NCI-H446 treated with DMSO at 0.1 percent for 48 hours (cell line): ENCODE measurements at places on chromosomes 13 and 19.
A peak's percentile ranks its signal among the peaks of the same experiment; 100 is the strongest.

DNA sequence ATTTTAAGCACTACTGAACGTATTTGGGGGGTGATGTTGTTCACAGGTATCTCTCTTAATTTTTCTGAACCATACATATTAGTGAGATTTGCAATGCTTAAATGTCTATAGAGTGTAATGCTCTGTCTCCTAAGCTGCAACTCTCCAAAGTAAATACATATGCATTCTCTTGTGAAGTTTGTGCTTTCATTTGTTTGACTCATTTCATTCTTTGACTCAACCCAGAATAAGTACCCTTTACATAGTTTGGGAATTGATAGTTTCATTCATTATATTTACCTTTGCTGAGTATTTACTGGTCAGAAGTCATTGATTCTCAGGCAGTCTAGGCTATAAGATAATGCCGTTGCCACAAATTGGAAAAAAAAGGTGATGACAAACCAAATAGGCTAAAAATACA is 406.9 kb downstream of the FGF9 start:
- DNase-seq, result no peak

GRCh38 chr13:24640752-24641151 is 39.5 kb upstream of the ATP12A start:
- no peak for DNase-seq

DNA sequence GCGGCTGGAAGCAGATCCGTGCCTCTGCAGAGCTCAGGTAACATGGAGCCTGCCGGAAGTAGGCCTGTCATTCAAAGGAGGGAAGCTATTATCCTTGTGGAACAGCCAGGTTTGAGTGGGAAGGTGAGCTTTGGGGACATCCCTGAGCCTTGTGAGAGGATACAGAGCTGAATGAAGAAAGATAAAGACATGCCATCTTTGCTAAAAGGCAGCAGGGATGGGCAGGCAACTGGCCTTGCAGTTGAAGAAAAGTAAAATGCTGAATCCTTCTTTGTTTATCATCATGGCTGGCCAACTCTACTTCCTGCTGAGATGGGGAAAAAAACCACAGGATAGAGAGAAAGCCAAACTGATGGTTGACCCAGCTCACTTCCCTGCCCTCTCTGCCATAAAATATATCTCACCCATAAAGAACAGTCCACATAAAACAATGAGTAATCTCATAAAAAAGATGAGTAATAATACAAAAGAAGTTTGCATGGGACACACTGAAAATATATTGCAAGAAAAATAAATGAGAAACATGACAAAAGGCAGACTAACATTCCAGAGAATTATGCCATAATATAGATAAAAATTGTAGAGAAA is 226.3 kb downstream of the DLEU7 start:
- no peak for DNase-seq

DNA sequence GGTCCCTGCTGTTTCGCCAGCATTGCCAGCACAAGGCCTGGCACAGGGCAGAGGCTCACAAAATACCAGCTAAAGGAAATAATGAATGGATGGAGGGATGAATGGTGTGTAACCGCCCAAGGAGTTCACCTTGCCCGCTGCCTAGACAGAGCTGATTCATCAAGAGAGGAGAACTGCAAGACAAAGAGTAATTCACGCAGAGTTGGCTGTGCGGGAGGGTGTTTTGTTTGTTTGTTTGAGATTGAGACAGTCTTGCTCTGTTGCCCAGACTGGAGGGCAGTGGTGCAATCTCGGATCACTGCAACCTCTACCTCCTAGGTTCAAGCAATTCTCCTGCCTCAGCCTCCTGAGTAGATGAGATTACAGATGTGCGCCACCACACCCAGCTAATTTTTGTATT is 3.0 kb downstream of the OPA3 start:
- no peak for DNase-seq

GRCh38 chr19:1266916-1267476 is 2.1 kb upstream of the CIRBP start:
- no peak for DNase-seq

GRCh38 chr13:95231393-95231792 is 69.9 kb downstream of the ABCC4 start:
- DNase-seq, result no peak

DNA sequence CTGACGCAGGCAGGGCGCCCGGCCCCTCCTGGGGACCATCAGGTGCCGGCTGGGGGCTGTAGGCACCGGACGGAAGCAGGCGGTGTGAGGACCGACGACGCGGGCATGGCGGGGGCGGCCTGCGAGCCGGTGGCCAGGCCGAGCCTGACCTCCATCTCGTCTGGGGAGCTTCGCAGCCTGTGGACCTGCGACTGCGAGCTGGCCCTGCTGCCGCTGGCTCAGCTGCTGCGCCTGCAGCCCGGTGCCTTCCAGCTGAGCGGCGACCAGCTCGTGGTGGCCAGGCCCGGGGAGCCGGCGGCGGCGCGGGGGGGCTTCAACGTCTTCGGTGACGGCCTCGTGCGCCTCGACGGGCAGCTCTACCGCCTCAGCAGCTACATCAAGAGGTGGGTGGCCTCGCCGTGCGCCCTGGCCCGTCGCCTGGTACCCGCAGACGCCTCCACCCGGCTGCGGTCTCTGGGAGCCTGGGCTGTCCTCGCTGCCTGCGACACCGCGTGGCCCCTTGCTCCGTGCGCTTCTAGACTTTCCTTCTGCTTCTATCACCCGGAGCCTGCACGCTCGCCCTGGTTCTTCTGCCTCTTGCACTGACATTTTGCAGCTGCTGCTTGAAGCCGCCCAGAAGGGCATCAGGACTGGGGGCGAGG is 460 bp downstream of the MEDAG start:
- no peak for DNase-seq

DNA sequence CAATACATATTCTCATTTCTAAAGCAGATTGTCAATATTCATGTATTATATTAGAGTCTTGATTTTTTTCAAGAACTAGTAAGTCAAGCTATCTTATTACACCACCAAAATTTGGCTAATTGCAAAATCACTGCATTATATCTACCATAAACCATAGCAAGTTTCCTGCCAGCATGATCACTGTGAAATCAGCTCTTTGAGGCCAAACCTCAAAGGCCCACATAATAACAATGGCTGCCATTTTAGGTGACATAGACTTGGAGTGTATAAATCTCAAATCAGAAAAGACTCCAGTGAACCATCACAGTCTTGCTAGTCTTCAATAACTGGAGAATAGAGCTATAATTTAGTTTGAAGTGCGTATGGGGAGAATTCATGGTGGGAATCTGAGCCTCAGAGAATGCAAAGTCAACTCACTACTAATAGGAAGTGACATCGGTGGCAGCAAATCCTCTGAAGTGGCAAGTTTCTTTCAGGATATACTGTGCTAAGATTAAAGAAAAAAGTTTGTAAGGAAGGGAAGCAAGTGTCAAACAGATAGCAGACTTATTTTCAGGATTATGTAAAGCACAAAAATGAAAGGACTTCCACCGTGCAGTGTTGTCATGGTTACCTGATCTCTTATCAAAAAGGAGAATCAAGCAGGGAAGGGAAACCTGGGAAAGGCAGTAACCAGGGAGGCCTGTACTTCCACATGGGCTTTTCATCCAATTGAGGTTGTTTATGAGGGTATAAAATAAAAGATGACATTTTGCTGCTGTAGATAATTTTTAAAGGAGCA is 117.4 kb upstream of the FNDC3A start:
- DNase-seq, result no peak

DNA sequence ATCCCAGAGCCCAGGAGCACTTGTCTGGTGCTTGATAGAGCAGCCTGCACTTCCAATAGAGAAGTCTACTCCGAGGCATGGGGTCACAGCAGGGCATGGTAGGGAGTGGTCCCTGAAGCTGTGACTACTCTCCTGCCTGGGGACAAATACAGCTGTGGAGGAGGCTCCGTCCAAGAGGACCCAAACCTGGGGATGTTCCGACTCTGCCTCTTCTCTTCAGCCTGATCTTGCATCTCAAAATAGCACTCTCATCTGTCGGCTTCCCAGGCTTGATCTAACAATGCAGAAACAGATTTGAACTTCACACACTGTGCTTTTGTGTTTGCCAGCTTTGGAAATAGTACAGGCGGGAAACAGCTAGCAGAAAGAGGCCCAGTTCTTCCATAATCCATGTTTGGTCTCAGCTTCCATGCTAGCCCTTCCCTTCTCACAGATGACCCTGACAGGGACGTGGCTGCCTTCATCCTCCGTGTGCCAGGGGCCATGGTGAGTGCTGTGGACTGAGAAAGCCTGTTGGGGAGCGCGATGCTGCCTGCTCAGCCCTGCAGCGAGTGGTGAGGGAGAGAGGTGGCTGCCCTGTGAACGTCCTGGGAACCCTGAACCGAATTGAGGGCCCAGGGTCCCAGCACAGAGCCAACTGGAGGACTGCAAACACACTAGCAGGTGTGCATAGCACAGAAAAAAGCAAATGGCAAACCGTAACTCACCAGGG is 150.3 kb upstream of the GPR12 start:
- DNase-seq, result no peak

DNA sequence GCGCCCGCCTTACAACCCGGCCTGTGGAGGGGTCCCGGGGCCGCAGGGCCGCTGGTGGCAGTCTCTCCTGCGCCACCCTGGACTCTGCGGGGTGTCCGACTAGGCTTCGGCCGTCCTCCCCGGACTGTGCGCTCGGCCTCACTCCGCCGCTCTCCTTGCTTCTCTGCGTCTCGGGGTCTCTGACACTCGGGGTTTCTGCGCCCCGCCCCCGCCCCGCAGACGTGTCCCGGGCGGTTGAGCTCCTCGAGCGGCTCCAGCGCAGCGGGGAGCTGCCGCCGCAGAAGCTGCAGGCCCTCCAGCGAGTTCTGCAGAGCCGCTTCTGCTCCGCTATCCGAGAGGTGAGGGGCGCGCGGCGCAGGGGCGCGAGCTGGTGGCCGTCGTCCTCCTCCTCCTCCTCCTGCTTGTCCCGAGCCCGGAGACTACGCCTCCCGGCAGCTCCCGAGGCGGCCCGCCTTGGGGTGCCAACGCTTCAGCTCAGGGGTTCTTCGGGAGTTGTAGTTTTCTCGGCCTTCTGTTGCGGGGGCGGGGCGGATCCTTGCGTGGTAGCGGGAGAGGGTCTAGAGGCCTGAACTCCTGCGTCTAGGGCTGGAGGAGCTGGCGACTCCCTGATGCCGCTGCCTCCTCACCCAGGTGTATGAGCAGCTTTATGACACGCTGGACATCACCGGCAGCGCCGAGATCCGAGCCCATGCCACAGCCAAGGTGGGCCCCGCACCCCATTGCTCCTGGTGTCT is 627 bp downstream of the LIN7B start:
- DNase-seq, result peak; percentile 21

GRCh38 chr19:42683917-42684513 is 56.3 kb downstream of the PSG3 start:
- DNase-seq, result no peak

DNA sequence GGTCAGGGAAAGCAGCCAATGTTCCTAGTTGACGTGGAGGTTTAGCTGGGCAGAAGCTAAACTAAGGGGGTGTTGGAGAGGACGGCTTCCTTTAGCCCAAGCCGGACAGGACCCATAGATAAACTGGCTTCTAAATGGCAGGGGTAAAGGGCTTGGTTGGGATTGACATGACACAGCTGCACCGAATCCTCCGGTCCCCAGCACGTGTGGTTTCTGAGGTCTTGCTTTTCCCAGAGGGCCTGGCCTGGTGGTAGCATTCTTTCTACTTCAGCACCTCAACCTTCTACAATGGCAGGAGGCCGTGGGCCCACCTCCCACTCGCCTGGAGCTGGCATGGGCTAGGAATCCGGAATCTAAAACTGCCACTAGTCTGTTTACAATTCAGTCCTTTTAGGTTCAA is 163.0 kb downstream of the FGF9 start:
- DNase-seq, result no peak

- DNase-seq, result no peak
Measured at GRCh38 chr13:21541271-21541670, 62.7 kb downstream of the MICU2 start.

DNA sequence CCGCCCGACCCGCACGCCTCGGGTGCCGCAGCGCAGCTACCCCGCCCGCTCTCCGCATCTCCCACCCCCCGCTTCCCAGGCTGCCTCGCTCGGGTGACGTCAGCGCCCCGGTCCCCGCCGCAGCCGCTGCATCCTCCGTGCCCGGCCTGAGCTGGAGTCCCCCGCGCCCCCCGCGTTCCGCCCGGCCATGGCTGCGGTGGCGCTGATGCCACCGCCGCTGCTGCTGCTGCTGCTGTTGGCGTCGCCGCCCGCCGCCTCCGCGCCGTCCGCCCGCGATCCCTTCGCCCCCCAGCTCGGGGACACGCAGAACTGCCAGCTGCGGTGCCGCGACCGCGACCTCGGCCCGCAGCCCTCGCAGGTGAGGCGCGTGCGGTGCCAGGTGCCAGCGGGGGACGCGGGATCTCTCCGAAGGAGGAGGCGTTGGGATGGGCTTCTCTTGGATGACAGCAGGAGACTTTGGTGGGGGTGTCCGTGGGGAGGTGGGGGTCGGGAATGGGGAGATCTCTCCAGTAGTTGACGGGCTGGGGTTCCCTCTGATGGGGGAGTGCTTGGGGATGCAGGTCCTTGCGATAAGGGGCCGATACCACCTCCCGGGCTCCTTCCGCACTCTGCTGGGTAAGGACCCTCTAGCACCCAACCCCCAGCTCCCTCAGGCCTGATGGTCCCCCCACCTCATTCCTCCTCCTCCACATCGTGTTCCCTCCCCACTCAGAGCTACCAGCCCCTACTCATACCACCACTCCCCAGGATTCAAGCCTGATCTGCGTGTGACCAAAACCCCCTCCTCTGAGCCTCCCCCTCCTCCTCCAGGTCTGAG is at the start of gene TMEM59L:
TMEM59L (plus strand) TSS at position 99 of the 817 bp plus-strand sequence; CDS start at position 188, 89 bp downstream.
- no peak for DNase-seq

- peak; percentile 57 for DNase-seq
Measured at GRCh38 chr19:5349041-5349440, 8.4 kb upstream of the PTPRS start.

DNA sequence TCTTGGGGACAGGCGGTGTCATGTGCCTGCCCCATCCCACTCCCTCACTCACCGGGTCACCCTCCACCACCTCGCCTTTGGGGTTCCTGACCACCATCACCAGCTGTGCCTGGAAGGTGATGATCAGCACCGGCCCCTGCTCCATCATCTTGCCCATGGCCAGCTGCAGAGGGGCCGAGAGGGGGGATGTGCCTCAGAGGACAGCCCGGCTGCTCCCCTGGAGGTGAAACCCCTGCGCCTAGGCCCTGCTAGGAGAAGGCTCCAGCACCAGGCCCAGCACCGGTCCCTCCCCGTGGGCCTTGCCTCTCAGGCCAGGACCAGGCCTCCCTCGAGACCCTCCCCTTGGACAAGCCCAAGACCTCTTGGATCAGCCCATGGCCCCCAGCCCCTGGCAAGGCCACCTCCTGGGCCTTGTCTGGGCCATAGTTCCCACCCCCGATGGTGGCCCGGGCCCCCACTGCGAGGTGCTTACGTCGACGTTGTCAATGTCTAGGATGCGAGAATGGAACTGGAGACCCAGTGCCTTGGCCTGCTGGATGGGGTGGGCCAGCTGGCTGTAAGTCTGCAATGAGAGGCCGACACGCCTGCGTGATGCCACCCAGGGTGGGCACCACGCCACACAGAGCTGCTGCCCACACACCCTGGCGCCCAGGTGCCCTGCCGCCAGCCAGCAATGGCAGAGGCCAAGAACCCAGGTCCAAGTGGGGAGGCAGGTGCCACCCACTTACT is 1.8 kb upstream of the CTXN1 start:
- no peak for DNase-seq

GRCh38 chr19:16367261-16367683 is 42.6 kb downstream of the KLF2 start:
- no peak for DNase-seq
